ENCODE measurements at places on chromosomes 1 and 21.

GRCh38 chr1:65412256-65412983 lies 8.0 kb upstream of the LEPR start:
- no peak for DNase-seq

GRCh38 chr1:14899686-14900085 lies 253.9 kb upstream of the TMEM51 start:
- no peak for DNase-seq

GRCh38 chr1:159857889-159858288 lies 4.6 kb downstream of the VSIG8 start:
- no peak for DNase-seq

DNA sequence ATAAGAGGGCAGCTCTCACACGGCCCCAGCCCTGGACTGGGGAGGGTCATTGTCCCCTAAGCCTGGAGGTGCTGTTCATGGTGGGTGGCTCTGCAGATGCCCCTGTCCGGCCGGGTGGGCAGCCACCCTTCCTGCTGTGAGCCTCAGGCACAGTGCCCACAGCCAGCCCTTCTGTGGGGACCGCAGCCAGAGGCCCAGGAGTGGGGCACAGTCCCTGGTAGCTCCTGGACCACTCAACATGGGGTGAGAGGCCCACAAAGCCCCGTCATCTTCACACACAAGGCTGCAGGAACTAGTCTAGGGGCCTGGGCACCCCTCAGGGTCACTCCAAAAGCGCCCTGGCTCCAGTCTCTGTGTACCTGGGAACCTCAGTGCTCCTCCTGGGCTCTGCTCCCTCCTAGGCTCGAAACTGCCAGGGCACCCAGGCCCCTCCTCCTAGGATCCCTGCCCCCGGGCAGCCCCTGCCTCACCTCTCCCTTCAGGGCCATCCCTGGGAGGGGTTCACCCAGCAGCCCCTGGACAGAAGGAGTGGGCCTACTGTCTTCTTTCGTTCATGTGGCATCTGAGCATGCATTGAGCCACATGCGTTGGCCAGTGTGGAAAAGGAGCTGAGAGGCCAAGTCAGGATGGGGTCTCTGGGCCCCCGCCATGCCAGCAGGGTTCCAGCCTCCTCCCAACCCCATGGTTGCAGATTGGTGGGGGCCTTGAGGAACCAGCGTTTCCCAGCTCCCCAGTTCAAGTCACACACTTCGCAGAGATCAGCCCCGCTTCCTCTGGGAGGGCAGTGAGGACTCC lies 43.0 kb downstream of the WNT9A start:
- DNase-seq: no peak

DNA sequence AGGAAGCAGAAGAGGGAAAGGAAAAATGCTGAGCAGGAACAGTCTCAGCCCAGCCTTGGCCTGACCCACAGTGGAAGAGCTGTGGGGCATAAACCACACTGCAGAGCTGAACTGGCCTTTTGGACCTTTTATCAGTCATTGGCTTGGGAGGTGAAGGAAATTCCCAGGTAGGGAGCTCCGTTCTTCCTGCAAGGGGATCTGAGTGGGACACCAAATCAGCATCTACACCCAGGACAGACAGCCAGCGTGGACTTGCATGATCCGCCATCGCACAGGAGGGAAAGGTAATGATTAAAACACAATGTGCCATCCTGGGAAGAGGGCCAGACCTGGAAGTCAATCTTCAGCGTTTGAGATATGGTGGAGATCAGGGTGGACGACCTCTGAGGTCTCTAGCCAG lies 1.2 kb upstream of the MTFR1L start:
- DNase-seq: no peak

- DNase-seq: no peak
Observed at GRCh38 chr1:179529482-179530195, 46.1 kb downstream of the NPHS2 start.

- no peak for DNase-seq
Observed at GRCh38 chr21:14095056-14095455, 115.7 kb downstream of the LIPI start.

DNA sequence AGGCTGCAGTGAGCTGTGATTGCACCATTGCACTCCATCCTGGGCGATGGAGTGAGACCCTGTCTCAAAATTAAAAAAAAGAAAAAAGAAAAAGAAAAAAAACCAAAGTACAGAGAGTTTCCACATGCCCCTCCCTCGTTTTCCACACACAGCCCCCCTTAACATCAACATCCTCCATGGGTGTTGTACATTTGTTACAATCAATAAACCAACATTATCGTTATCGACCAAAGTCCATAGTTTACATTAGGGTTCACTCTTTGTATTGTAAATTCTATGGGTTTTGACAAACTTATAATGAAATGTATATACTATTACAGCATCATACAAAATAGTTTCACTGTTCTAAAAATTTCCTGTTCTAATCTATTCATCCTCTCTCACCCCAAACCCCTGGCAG lies 15.9 kb upstream of the TINAGL1 start:
- DNase-seq: no peak

DNA sequence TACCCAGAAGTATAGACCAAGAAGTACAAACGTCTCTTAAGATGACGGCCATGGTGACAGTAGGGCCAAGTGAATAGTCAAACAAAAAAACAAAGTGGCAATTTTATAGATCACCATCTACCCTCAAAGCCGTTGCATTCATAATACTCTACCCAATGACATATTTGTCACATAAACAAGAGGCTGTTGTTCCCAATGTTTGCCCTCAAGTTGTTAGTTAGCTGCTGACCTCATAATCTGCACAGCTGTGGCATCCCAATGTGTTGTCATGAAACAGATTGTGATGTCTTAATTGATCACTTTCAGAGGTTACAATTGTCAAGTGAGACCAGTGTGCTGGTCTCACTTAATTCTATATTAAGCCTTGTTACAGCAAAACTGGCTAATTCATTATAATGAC lies 333.8 kb downstream of the ST6GALNAC3 start:
- no peak for DNase-seq

DNA sequence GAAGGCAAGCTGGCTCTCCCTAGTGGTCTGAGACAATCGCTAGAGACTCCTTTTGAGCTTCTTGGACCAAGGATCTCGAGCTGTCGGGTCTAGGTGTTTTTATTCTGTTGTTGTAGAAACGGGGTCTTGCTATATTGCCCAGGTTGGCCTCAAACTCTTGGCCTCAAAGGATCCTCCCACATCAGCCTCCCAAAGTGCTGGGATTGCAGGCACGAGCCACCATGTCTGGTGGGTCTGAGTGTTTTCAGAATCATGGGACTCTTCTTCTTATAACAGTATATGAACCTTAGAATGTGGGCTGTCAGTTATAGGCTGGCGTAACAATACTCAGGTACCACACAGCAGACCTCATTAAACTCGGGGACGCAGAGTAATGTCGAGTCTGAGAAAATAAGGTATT lies 33.1 kb downstream of the DNAJC11 start:
- no peak for DNase-seq

GRCh38 chr21:21715266-21715969 lies 717.2 kb downstream of the NCAM2 start:
- DNase-seq: no peak

GRCh38 chr1:53902235-53903138 lies 8.5 kb downstream of the DIO1 start:
- DNase-seq: no peak

DNA sequence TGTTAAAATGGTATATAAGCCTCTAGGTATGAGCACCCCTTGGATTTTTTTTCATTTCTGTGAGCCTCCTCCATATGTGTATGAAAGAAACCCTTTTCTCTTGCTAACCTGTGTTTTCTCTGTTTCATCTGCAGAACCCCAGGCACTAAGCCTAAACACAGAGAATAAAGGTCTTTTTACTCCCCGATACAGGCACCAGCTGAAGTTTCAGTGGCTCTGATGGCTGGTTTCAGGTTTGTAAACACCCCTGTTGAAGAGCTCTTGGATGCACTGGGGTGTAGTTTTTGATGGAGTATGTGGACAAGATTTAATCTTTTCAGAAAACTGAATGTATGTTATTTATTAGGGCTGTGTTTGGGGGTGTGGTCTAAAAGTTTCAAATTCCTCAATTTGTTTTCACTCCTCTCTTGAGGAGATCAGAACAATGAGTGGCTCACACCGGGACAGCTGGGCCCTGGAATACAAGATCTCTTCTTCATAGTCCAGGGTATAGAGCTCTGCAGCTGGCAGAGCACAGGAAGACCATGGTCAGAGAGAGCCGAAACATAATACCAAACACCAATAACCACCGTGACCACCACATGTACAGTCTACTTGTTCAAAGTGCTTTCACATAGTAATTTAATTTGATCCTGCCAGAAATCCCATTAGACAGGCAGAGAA lies 50.2 kb upstream of the VTCN1 start:
- DNase-seq: no peak

DNA sequence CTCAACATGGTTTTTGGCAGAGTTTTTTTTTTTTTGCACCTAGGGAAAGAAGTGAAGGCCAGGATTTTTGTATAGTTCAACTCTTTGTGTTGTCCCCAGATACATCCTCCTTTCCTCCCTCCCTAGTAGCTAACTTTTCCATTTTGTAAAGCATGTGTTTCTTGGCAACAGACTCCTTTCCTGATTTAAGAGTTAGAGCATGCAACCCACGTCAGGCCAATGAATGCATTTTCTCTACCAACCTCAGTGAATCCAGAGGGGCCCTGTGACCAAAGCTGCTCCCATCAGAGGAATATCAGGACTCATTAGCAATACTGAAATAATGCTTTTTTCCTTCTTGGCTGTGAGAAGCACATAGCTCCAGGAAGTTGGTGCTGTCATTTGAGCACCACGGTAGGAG lies 287.2 kb downstream of the LMO4 start:
- no peak for DNase-seq

DNA sequence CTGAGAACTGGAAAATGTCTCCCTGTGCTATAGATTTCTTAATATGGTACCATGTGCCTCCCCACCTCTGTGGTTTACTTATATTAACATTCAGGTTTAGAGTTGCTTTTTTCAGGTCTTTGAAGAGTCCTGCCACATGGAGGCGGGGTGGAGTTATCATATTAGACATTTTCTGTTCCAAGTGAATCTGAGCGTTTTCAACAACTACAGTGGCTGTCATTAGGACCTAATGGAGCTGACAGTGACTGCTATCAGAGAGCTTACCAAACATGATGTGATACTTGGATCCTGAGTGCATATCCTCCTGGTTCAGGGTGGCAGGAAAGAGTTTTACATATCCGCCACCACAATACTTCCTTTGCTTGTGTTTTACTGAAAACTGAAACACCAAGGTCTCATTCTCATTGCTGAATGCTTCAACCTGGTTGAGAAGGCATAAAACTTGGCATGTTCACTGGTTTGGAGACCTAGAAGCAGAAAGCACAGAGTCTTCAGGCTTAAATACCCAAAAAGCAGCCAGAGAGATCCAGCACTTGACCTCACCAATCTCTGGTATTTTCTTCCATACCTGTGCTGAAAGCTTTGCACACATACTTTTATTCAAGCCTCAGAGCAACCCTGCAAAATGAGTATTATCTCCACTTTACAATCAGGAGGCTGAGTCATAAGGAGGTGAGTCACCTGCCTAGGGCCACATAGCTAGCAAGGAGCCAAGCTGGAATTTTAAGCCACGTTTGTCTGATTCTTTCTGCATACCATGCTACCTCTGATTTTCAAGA lies 47.4 kb upstream of the OSBPL9 start:
- DNase-seq: no peak

GRCh38 chr1:186424539-186424938 lies 36.4 kb downstream of the PDC start:
- DNase-seq: no peak

GRCh38 chr1:73755649-73756048 lies 442.3 kb downstream of the LRRIQ3 start:
- no peak for DNase-seq

GRCh38 chr1:226776975-226777374 lies 37.9 kb upstream of the ITPKB start:
- no peak for DNase-seq

- no peak for DNase-seq
Observed at GRCh38 chr1:169733924-169734323, at the start of gene SELE. Gene SELE (minus strand): TSS chr1:169734079. CDS start chr1:169733612, 467 bp downstream.

DNA sequence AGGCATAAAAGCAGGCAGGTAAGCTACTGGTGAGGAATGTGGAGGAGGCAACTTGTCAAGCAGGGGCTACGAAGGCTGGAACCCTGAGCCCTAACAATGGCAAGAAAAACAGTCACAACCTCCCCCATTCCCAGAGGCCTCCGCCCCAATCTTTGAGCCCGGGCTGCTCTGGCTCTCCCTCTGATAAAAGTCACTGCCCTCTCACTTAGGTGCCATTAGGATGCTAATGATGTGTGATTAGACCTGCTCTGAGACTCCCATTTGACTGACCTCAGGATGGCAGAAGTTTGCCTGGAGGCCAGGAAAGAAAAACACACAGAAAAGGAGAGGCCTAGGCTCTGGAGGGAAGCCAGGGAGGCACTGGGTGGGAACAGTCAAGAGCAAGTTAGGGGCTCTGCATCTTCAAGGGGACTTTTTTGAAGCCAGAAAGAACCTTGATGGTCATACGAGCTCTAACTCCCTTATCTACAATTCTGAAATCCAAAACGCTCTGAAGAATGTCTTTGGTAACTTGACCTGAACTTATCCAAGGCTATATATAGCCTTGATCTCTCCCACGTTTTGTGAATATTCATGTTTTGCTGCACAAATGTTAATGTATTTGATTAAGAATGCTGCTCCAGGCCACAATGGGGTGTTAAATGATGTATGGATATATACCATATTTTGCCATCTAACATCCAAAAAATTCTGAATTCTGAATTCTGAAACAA lies 98.9 kb downstream of the TRABD2B start:
- no peak for DNase-seq

DNA sequence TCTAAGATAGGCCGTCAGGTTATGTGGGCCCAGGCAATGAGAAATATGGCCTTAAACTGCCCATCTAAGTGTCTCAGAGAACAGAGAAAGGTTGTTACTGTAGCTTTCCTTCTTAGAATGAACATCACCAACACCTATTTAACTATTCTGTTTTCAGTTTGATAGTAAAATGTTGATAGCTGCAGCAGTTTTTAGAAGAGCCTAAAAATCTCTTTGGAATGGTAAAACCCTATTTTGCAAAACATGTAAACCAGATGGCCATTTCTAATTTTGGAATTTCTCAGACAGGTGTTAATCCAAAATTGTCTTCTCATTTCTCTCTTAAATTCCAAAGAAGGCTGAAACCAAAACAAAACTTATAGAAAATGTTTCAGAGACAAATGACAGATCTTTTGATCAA lies 57.5 kb downstream of the DIPK1A start:
- no peak for DNase-seq

GRCh38 chr21:26972192-26972591 lies 5.3 kb upstream of the ADAMTS5 start:
- no peak for DNase-seq

DNA sequence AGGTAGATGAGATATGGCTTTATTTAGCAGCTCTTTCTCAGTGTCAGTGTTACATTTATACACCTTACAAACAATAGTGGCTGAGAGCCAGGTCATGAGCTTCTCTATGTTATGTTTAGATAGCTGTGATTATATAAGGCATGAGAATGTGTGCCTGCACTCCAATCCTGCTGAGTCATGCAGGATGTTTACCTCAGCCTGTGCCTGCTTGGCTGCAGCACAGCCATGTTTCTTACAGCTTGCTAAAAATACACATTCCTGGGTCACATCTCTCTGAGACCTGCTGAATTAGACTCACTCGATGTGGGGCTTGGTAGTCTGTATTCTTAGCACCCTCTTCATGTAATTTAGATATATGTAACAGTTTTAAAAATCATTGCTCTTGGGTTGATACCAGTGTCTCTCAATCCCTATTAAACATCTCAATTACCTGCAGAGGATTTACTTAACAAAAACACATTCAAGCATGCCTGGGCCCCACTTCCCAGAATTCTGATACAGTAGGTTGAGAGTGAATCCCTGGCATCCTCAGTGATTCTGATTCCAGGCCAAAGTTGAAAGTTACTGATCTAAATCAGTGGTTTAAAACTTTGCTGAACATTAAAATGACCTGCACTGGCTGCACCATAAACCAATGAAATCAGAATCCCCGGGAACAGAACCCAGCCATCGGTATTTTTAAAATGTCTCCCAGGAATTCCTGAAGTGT lies 107.5 kb downstream of the GDAP2 start:
- DNase-seq: no peak
